ENCODE measurements at places on chromosomes 3 and 15.

GRCh38 chr3:194984066-194984465 lies 286.9 kb downstream of the XXYLT1 start:
- DNase-seq, result no peak

GRCh38 chr15:98801234-98801561 lies 152.9 kb downstream of the IGF1R start:
- DNase-seq, result no peak

GRCh38 chr3:11004563-11004962 lies 12.0 kb downstream of the SLC6A1 start:
- no peak for DNase-seq

GRCh38 chr15:60840306-60840702 lies 361.4 kb upstream of the ICE2 start:
- DNase-seq, result peak; percentile 34

GRCh38 chr3:24521420-24522145 lies 26.9 kb upstream of the THRB start:
- DNase-seq, result peak; percentile 21

- DNase-seq, result peak; percentile 71
Measured at GRCh38 chr15:65819563-65819960, 27.5 kb upstream of the DENND4A start.

GRCh38 chr3:69649120-69650065 lies 89.9 kb upstream of the MITF start:
- DNase-seq, result peak; percentile 90

DNA sequence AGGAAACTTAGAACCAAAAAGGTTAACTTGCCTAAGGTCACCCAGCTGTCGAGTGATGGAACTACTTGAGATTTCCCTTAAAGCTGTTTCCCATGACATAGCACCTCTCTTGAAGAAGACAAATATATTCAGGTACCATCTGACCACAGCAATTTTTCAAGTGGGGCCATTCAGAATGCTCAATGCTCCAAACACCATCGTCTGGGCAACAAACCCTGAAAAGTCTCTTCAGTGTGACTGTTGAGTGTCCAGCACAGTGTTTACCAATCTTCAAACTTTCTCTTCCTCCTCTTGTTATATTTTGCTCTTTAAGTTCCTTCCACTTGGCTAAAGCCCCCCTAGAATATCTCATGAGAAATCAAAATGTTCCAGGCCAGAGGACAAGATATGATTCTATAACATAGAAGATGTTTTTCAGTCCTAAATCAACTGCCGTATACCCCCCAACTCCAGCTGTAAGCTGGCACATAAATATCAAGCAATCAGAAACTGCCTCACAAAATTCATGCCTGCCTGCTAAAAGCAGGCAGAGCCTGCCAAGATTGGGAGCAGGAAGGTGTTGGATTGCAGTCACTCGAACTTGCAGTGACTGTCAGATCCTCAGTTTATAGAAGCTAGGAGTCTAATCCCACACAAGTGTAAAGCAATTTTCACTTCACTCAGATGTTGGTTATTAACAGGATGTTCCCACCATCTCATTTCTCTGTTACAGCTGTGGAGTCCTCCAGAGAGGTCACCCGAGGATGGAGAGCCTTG lies 230.5 kb upstream of the MRPL3 start:
- no peak for DNase-seq

GRCh38 chr3:137121704-137122314 lies 164.0 kb downstream of the IL20RB start:
- peak; percentile 56 for DNase-seq

- no peak for DNase-seq
Measured at GRCh38 chr3:195755791-195756676, 35.3 kb downstream of the MUC20 start.

GRCh38 chr15:39704689-39705088 lies 78.0 kb downstream of the FSIP1 start:
- DNase-seq, result peak; percentile 5
